ENCODE measurements at places on chromosomes 7 and 10. TPM values are rescaled to one million over a fixed set of nuclear protein-coding genes. Genes with fewer than 3 reads are reported as not detected.

GRCh38 chr7:136509466-136509865 is 359.0 kb upstream of the CHRM2 start:
- no peak for DNase-seq

DNA sequence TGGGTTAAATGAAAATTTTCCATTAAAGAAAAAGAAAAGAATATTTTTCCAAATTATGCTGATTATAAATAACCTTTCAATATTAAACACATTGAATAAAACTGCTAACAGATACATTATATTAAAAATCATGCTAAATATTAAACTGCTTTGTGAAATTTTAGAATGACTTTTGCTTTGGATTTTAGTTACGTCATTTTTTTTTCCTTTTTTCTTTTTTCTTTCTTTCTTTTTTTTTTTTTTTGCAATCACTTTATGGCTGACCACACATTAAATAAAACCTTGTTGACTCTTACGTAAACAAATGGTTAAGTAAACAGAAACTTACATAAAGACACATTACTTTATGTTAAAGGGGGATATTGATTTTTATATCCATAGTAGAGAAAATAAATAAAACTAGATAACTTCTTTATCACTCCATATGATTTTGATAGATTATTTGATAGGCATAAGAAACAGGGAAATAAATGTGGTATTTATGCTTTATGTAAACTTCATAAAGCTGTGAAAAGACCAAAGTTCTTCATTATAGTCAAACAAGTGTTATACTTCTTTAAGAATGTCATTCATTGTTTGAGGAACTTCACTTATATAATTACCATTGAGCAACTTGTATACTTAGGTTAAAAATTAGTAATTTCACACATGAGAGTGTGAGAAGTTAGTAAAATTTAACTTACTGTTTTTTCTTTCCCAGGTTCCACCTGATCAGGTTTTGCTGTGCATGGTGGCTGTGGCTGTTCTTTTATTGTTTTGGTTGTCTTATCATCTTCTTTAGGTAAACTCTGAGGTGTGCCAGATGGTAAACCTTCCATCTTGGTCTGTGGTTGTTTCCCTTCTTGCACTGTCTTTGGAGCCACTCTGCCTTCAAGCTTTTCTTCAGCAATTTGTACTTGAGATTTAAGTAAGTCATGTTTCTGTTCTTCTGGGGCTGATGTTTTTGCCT is 197.3 kb downstream of the PCLO start:
- DNase-seq: no peak

GRCh38 chr7:17530741-17531421 is 232.4 kb downstream of the AHR start:
- DNase-seq: no peak

GRCh38 chr10:91519899-91520514 is 109.9 kb downstream of the HECTD2 start:
- DNase-seq: no peak

FAM24B gene
- total RNA-seq: 7.1 TPM

- peak; percentile 54 for DNase-seq
Observed at GRCh38 chr7:92448205-92448747, 994 bp downstream of the GATAD1 start.

DNA sequence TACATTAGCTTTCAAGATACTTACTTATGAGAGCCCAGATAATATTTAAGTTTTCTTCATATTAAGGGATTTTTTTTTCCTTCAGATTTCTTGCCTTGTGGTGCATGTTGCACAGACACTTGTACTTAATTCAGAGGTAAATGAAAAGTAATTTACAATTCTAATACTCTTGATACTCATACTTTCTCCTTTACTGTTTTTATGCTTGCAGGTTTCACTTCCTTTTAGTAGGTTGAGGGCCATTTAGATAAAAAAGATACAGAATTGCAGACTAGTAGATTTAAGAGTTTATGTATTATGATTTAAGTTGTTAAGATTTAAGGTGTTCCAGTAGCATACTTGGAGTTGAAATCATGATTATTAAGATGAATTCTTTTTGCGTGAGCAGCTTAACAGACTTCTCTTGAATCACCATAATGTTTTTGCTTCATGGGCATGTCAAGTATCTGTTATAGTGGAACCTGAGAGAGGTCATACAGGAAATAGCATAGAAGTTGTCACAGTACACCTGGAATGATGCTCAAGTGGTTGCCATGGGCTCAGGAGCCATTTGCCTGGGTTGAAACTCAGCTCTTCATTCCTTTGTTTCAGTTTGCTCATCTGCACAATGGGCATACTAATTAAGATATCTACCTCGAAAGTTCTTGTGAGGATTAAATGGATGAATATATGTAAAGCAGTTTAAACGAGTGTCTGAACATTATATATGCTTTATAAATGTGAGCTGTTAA is 174.8 kb upstream of the PRPS1L1 start:
- no peak for DNase-seq

LLCFC1 gene
- not detected for total RNA-seq

- DNase-seq: no peak
Observed at GRCh38 chr7:79079919-79080554, 373.4 kb downstream of the MAGI2 start.

ELN gene
- total RNA-seq: not detected

- no peak for DNase-seq
Observed at GRCh38 chr7:93119191-93119905, 1.6 kb upstream of the SAMD9 start.

DNA sequence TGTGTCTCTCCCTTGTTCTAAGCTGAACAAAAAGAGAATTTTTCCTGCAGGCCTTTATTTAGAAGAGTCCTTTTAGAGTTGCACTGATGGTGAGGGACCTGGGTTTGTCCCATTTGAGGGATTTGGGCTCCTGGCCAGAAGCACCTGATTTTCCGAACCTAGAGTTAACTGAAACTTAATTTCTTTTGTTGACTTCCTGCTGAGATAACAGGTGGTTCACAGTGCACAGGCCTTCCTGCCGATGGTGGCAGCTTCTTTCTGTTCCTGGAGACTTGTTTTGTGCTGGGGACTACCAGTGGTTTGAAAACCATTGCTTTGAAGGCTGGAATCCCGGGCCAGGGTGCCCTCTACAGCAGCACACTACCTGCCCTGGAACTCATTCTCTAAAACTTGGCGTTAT is 99.2 kb downstream of the SUGCT start:
- DNase-seq: no peak

DNA sequence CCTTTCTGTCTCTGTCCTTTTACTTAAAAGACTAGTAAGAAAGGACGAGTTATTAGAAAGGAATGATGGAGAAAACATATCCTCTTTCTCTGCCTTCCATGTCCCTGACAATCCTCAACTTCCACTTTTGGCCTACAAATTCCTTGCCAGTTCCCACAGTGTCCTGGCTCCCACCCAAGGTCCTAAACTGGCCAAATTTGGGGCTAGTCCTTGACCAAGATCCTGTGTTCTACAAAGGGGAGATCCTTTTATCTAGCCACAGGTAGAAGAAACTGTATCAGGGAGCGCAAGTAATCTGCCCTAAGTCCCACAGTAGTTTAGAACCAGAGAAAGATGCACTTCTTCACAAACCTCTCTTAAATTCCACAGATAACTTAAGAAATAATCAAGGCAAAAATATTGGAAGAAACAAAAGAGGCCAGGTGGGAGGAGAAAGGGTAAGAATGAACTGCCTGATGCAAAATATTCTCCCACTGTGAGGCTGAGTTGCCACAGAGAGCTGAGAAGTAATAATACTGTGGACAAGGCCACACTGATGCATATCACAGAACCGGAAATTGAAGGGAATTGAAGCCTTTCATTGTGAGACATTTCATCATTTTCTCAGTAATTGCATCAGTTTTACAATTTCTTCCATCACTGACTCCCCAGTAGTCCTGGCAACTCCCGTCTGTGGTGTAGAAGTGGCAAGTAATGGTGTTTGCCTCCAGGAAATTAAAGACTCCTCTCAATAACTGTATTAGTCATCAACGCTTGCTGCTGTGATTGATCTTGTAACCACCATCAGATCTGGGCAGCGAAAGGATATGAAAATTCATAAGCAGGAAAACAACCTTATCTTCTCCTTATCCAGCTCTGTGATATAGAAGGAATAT is 47.2 kb downstream of the DNAJC12 start:
- no peak for DNase-seq

- DNase-seq: no peak
Observed at GRCh38 chr10:52472406-52473146, 158.5 kb downstream of the DKK1 start.

ARMC3 gene
- total RNA-seq: not detected

DNA sequence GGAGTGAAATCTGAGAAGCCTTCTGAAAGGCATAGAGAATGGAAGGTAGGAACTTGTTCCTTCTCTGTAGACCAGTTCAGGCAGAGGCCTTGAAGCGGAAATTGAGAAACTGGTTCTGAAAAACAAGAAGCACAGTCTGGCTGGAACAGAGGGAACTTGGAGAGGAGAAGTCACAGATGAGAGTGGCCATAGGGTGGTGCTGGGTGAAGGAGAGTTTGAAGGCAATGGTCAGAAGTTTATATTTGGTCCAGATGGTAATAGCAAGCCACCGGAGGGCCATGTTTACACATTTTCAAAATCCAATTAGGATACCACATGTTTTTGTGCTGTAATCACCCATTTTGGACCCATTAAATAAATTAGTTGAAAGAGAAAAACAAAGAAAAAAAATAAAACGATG is 692.5 kb downstream of the INHBA start:
- no peak for DNase-seq

SHH gene
- not detected for total RNA-seq

DNA sequence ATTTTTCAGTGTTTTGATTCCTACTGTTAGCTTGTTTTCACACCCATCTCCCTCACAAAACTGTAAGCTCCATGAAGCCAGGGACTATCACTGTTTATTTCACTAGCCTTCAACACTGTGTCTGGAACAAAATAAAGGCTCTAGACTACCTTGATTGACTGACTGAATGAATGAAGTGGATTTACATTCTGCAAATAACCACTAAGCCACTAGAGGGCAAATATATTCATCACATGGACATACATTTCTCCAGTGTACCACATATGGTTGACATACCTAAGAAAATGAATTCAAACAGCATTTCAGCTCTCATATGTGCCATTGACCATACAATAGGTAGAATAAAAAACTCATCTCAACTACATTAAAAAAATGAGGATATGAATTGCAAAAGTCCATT is 185.9 kb downstream of the RAB11FIP2 start:
- DNase-seq: no peak

WDR11 gene
- 17.9 TPM for total RNA-seq

UNCX gene
- not detected for total RNA-seq

DNA sequence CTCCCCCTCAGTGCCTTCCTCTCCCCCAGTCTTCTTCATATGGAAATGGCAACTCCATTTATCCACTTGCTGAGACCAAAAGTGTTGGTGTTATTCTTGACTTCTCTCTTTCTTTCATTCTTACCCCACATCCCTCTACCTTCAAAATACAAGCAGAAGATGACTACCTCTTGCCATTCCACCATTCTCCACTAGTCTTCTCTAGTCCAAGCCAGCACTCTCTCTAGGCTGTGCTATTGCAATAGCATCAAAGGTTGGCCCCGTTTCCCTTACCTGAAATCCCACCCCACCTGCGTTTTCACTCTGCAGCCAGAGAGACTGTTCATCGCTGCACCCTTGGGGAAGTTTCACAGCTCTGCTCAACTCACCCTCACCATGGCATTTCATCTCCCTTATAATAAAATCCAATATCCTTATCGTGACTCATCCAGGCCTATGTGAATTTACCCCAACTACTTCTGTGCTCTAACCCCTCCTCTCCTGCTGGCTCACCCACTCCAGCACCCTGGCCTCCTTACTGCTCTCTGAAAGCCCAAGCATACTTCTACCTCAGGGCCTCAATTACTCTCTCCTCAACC is 109.1 kb downstream of the LSM5 start:
- no peak for DNase-seq

DNA sequence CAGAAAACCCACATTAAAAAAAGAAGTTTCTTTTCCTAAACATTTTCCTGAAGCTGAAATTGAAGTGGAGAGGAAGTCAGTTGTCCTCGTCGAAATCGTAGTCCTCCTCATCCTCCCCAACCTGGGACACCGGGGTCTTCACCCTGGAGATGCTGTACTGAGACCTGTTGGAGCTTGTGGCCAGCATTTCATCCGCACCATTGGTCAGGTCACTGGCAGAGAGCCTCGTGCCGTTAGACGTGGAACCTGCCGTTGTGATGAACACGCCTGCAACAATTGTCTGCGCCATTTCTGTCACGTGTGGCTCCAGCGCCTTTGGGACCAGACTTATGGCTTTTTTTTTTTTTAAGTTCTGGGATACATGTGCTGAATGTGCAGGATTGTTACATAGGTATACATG is 23.8 kb downstream of the CD36 start:
- DNase-seq: no peak

- no peak for DNase-seq
Observed at GRCh38 chr7:77349141-77349540, 67.0 kb downstream of the GSAP start.

ZMIZ1 gene
- total RNA-seq: 14.6 TPM

- no peak for DNase-seq
Observed at GRCh38 chr7:152886579-152887117, 127.1 kb downstream of the ACTR3B start.
